ENCODE measurements at places on chromosomes 2 and 18. TPM values are rescaled to one million over a fixed set of nuclear protein-coding genes. Genes with fewer than 3 reads are reported as not detected.

HPCAL1 gene
- 13.1 TPM for total RNA-seq

C2orf15 gene
- total RNA-seq, result 0.34 TPM

- no peak for DNase-seq
Measured at GRCh38 chr2:106030287-106031268, 163.5 kb downstream of the UXS1 start.

DNA sequence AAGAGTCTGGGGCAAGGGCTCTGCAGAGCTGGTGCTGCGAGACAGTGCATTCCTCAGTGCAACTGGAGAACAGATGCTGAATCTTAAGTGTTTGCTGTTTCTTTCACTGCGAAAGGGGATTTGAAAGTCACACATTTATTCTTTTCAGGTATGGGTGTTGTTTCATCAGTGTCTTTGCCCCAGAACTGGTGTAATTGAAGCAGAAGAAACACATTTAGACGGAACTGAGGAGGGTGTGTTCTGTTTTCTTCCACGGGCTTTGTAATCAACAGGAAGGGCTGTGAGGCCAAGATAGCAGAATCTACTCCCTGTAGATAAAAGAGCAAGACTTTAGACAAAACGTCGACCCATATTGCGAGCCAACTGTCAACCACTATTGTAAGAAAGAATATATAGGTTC is 151.9 kb downstream of the EPHA4 start:
- DNase-seq, result no peak

- no peak for DNase-seq
Measured at GRCh38 chr18:57231864-57232263, 85.0 kb downstream of the BOD1L2 start.

GRCh38 chr2:30847329-30847728 is 40.1 kb upstream of the CAPN13 start:
- no peak for DNase-seq

SCN9A gene
- total RNA-seq, result 11.2 TPM

B4GALT6 gene
- total RNA-seq, result 16.5 TPM

GRCh38 chr2:8121826-8122513 is 559.9 kb upstream of the ID2 start:
- DNase-seq, result no peak

DNA sequence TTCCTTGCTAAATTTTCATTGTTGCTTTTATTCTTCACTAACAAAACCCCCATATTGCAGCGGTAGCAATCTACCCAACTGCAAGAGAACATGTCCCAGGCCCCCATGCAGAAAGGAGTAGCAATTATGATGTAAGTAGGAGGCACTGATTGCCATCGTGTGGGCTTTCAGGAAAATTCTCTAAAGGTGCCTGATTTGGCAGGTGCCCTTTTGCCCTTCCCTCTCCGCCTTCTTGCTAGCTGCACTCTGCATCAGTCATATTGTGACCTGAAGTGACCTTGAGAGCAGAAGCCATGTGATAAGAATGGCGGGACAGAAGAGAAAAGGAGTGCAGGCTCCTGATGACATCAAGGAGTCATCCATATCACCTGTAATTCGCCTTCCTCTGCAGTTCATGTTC is 112.1 kb downstream of the NCKAP5 start:
- no peak for DNase-seq

GRCh38 chr2:57892920-57893319 is 153.7 kb upstream of the VRK2 start:
- no peak for DNase-seq

- DNase-seq, result no peak
Measured at GRCh38 chr2:197847651-197848401, 43.4 kb downstream of the PLCL1 start.

DNA sequence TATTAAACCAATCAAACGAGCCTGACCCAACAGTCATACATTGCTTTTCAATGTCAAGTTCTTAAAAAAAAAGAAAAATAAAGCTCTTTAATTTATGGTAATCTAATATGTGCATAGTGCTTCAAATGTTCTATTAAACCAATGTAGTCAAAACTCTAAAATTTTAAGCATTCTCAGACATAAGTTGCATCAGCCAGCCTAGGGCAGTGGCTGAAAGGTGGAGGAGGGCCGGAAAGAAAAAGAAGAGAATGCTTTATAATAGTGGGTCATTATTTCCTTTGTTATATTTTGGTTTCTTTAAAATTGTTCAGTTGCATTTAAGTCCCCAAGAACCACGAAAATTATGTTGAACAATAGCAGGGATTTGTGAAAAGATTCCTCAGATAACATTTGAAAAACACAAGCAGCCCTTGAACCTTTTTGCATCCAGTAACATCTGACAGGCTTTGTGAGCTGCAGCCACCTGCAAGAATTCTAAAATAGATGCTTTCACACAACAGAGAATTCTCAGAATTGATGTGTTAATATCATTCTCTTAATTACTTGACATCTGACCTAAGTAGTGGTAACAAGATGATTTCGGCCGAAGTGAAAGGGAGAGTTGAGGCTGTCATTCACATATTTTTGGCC is 252.1 kb downstream of the CDCA7 start:
- no peak for DNase-seq

DNA sequence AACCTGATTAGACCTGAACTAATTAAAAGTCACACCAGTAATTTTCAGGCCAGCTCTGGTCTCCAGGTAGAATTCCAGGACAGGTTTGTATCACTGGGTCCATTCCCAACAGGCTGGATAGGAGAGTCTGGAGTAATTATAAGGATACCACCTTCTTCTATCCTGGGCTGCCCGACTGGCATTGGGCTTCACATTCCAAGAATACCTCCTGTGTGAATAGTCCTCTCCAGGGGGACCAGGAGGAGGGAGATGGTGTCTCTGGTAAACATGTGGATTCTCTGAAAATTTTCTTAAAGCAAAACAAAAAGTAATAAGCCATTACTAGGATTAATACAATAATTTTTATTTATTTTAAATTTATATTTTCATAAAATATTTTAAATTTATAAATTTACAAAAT is 17.3 kb downstream of the DUSP11 start:
- DNase-seq, result no peak

DNA sequence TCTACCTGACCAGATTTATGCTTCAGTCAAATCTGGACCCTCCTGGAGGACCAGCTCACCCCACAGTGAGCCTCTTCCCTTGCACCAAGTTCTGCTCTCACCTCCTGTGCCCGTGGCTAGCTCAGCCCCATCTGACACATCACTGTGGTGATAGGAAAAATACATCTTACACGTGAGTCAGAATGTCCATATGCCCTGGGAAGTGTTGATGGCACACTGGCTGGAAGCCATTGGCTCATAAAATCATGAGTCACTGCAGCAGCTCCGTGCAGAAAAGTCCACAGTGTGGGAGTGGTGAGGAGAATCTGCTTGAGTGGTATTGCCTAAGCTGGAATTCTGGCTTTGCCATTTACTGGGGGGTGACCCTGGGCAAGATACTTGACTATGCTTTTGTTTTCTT is 42.6 kb upstream of the RAPGEF4 start:
- no peak for DNase-seq

ZNF385B gene
- not detected for total RNA-seq

DNA sequence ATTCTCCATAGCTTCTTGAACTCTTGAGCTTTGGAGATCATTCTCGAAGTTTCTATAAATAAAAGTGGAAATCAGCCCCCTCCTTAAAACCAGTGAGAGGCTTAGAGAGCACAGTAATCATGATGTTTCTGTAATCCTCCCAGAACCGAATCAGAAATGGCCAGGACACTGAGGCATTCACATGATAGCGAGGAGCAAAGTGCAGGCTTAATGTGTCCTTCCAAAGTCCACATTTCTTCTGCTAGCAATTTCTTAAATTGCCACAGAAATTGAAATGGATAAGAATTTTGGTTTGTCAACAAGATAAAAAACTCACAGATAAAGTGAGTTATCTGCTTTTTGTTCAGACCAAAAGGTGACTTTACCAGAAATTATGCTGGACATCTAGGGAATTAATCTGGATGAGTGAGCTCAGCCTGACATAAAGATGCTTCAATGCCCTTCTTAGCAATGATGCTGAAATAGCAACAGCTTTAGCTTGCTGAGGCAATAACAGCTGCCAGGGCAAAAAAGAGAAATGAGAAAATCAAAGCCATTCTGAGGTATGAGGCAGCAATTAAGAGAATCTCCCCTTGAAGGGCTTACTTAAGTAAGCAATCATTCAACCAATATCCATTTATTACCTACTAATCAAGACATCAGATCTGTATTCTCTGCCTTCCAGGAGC is 82.4 kb upstream of the PHLPP1 start:
- DNase-seq, result no peak

GRCh38 chr2:84970210-84970867 is 622 bp upstream of the KCMF1 start:
- peak; percentile 76 for DNase-seq

- no peak for DNase-seq
Measured at GRCh38 chr2:198347946-198348345, 543.6 kb downstream of the PLCL1 start.

DNA sequence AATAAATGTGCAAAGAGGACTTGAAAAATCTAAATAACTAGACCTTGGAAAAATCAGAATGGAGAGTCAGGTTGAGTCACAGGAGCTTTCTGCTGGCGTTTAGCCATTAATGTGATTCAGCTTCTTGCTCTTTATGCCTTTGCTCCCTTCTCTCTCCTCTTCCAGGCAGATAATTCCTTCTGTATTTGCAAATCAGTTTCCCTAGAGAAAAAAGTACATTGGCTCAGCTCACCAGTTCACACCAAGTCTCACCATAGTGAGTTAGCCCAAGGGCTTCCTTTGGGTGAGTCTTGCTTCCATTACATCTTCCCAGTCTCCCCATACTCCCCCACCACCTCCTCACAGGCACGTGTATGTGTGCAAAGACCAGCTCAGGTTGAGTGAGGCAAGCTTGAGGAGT is 73.6 kb downstream of the CYBRD1 start:
- DNase-seq, result no peak

GRCh38 chr2:109182426-109182825 is 53.4 kb downstream of the SH3RF3 start:
- DNase-seq, result no peak

ATOH8 gene
- total RNA-seq, result 9.0 TPM

RNF125 gene
- 1.5 TPM for total RNA-seq

GRCh38 chr2:223437788-223438187 is 164.4 kb downstream of the SCG2 start:
- no peak for DNase-seq

DCC gene
- total RNA-seq, result 5.6 TPM

DNA sequence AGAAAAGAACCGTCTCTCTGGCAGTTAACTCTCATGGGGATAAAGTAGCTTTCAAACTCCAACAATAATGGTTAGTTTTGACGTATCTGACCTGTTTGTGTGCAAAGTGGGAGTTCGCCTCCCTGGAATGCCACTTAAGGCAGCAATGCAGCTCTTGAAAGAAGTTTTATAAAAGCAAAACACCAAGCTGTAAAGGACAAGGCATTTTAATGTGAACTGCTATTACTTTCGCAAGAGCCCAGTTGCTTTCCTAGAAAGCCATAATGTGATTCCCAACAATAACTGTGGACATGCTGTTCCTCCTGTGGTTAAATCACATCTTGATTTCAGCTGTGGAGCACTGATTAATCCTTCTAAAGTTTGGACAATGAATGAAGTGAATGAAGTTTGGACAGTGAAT is 303.7 kb downstream of the PTPRM start:
- DNase-seq, result no peak

SERPINB4 gene
- not detected for total RNA-seq

GRCh38 chr18:58911766-58912165 is 47.1 kb downstream of the ZNF532 start:
- no peak for DNase-seq

GRCh38 chr2:96202152-96202854 is 6.3 kb downstream of the STARD7 start:
- no peak for DNase-seq

DNA sequence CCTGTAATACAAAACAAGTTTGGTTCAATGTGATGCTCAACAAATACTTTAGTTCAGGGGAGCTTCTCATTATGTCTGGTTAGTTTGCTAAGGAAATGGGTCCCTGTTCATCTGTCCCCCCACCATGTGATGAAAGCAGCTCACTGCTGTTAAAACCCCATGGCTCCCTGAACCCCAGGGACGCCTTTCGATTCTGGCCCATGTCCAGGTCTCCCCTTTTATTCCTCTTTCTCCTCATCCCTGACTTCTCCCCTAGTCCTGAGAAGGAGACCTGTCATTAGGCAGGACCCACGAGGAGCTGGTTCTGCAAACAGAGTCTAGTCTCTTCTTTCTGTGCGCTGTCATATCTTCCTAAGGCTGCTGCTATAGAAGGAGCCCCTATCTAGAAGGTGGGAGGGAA is 213.3 kb upstream of the OSR1 start:
- DNase-seq, result no peak

DNA sequence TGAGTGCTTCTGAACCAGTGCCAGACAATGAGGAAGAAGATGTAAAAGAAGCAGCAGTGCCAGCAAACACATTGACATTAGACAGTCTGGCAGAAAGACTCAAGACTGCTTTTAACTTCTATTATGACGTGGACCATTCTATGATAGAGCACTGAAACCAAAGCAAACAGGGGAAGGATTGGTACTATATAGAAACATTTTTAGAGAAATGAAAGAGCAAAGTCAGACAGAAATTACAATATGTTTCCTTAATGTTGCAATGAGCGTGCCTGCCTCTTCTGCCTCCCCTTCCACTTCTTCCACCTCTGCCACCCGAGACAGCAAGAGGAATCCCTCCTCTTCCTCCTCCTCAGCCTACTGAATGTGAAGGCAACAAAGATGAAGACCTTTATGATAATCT is 39.7 kb downstream of the DHX57 start:
- DNase-seq, result no peak

DNA sequence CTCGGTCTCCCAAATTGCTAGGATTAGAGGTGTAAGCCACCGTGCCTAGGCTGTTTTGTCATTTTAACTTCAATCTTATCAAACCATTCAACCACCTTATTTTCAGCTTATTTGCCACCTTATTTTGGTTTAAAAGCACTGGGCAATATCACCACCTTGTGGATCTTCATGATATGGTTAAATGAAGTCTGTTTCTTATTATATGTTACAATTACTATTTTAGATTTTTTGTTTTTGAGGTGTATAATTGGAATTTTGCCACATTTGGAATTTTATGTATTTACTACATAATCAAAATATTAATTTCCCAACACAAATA is 43.8 kb upstream of the SCN9A start:
- no peak for DNase-seq

DNA sequence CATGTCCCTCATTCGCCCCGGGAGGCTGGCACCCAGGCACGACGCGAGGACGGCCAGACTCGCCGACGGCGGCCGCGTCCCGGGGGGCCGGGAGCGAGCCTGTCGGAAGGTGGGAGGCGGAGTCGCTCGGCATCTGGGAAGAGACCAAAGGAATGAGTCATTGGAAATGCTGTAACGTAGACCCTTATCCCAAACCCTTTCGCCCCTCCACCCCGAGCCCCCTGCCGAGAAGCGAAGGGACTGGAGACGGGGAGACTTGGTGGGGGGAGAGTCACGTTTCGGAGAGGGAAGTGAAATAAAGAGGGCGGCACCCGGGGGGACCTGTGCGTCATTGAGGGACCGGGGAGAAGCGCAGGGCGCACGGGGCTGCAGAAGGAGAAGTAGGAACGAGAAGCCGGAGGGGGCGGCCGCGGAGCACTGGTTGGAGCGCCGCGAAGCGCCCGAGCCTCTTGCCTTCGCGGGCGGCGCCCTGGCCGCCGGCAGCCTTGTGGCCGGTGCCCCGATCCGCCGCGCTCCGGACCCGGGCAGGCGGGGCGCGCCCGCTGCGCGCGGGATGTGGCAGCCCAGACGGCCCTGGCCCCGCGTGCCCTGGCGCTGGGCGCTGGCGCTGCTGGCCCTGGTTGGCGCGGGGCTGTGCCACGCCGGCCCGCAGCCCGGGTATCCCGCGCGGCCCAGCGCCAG is at the start of gene EMILIN2:
Gene EMILIN2, plus strand, starts transcription at position 371 of the 681 bp plus-strand sequence. Its CDS starts 183 bp downstream, at position 554.
- peak; percentile 54 for DNase-seq

GRCh38 chr2:60764736-60765534 is 8.9 kb downstream of the PAPOLG start:
- DNase-seq, result no peak

ABHD1 gene
- total RNA-seq, result not detected

- no peak for DNase-seq
Measured at GRCh38 chr18:53219853-53220252, 879.9 kb downstream of the DCC start.

METTL8 gene
- 10.9 TPM for total RNA-seq

All from glutamatergic neuron (in vitro differentiated cells).